Urothelium cell line (cell line): ENCODE measurements at places on chromosomes 11 and 22.

- DNase-seq = no peak
These were observed 2.5 kb upstream of the OR5M11 start for GRCh38 chr11:56545531-56545930.

DNA sequence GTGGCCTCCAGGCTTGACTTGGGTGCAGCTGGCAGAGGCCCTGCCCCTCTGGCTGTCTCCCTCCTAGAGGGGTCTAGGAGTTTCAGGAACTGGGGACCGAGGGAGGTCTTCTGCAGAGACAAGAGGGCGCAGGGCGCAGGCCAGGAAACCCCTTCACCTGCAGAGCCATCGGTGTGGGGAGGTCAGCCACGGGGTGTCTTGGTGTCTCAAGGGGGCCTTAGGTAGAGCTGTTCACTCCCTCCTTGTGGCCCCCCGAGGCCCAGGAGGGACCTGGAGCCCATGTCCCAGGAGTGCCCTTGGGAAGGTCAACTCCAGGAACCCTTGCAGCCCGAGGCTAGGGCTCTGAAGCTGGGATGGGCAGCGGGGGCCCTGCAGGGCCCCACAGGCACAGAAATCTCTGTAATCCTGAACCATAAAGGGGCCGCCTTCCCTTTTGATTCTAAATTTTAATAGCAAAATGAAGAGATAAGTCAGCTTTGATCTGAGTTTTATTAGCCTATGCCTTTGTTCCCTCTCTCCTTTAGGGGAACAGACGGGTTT, 31.4 kb upstream of the TH start:
- no peak for DNase-seq

DNA sequence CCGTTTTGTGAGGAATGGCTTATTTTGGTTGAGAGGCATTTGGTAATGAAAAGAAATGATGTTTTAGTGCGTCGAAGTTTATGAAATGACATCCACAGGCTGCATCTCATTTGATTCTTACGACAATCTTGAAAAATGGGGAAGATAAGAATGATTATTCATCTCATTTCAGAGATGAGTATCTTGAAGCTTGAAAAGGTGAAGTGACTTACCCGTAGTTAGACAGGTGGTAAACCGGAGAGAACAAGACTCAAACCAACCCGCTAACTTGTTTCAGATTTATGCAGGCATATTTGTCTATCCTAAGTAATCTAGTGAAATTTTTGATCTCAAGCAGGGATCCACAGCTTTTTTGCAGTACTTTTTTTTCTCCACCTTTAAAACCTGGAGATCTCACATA, 9.1 kb upstream of the SORL1-AS1 start:
- DNase-seq = no peak

DNA sequence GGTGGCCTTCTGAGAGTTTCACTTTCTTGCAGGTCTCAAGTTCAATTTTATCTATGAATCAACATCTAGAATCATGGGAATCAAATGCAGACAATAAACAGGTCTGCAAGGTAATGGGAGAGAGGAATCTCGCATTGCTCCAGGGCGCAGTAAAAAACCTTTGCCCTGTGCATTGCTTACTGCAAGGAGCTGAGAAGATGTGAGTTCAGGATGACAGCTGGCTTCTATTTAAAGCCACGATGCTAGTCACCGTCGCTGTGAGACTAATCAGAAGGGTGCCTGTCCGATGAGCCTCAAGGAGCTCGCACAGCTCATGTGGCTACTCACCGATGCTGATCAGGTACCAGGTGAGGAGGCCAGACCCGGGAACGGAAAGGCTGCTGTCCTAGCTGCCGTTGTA, 30.2 kb upstream of the APOA1 start:
- DNase-seq = no peak

DNA sequence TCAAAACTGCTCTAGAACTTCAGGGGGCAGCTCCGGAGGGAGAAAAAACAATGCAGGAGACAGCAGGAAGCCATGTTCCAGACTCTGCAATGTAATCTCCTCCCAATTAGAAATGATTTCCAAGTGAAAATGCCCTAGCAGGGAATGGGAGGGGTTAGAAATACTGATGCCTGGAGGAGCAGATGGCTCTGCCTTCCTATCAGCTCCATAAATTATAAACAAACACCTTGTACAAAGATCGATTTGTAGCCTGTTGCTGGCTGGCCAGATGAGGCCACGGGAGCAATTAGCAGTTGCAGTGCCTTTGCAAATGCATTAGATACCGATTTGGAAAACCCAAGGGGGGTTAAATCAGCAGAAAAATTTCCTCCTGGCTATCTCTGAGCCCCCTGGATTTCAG, 46.6 kb upstream of the CHRM4 start:
- DNase-seq = no peak

GRCh38 chr11:129657866-129658525, 157.7 kb upstream of the TMEM45B start:
- no peak for DNase-seq

- peak; percentile 63 for DNase-seq
These were observed 39.1 kb downstream of the MMP27 start for GRCh38 chr11:102666331-102666957.

DNA sequence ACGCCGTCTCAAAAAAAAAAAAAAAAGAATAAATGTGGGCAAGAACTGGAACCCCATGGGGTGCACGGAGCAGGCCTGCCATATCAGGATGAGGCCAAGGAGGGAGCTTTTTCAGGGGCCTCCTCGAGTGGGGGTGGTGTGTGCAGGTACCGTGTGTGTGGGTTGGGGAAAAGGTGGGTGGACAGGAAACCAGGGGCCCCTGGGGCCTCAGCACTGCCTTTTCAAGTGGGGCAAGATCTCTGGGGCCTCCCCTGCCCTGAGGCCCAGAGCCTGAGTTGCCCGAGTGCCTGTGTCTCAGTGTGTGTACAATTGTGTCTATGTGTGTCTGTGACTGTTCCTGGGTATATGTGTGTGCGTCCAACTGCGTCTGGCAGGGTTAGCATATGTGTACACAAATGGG, 23.8 kb downstream of the TEF start:
- DNase-seq = no peak
